CD4-positive, alpha-beta T cell (primary cell): ENCODE measurements at places on chromosomes 7 and 10.

DNA sequence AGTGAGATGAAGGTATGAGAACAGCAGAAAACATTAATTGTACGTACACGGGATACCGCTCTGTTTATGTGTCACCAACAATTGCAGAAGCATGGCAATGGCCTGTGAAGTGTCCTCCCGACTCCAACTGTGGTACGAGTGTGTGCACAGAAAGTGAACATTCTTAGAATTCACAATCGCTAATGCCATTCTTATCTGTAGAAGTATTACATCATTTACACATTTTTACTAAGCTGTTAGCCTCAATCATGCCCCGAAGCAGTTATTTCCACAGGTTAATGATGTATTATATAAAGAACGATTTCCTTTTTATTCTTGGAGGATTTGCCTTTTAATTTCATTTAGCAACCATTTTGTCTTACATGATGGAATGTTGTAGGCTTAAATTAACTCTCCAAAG, 103.4 kb downstream of the EVX1 start:
- DNase-seq: no peak

- DNase-seq: no peak
Observed at GRCh38 chr7:41142904-41143473, 559.9 kb downstream of the INHBA start.

DNA sequence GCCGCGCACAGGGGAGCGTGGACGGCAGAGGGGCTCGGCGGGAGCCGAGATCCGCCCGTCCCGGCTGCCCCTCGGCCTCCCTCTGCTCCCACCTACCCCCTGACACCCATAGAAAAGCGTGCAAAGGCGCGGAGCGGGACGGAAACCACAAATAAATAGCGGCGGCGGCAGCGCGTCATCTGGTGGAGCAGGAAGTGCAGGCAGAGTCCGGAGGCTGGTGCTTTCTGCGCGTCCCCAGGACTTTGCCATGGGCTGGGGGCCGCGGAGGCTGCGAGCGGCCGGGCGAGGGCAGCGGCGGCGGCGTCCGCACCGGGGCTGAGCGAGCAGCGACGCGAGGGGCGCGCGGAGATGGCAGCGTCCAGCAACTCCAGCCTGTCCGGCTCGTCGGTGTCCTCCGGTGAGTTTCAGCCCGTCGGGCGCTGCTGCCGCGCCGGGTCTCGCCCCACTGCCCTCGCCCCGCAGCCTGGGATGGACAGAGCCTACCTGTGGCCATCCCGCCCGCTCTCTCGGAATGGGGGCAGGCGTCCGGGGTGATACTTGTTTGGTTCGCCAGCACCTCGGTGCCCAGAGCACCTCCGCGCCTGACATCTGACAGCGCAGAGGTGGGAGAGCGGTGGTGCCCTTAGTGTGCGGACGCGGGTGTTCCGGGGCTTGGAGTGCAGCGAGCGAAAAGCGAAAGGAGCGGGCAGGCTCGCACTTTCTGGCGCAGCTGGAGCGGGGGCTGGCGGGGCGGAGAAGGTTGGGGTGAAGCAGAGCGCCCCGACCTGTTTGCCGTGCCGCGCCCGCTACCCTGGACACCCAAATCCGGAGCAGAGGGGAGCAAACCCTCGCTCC, at the start of gene CHN2:
TSS of gene CHN2 (plus strand) at position 182 of the 834 bp plus-strand sequence.
- DNase-seq: peak; percentile 72

GRCh38 chr7:49703881-49704280, 69.6 kb upstream of the VWC2 start:
- DNase-seq: no peak

DNA sequence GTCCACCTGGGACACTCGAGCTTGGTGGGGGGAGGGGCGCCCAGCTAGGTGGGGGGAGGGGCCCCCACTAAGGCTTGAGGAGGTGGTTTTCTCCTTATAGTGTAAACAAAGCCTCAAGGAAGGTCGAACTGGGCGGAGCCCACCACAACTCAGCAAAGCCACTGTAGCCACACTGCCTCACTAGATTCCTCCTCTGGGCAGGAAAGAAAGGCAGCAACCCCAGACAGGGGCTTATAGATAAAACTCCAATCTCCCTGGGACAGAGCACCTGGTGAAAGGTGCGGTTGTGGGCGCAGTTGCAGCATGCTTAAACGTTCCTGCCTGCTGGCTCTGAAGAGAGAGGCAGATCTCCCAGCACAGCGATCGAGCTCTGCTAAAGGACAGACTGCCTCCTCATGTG, 133.1 kb downstream of the SNX13 start:
- DNase-seq: no peak

- no peak for DNase-seq
Observed at GRCh38 chr10:84825330-84825729, 496.9 kb downstream of the CCSER2 start.

DNA sequence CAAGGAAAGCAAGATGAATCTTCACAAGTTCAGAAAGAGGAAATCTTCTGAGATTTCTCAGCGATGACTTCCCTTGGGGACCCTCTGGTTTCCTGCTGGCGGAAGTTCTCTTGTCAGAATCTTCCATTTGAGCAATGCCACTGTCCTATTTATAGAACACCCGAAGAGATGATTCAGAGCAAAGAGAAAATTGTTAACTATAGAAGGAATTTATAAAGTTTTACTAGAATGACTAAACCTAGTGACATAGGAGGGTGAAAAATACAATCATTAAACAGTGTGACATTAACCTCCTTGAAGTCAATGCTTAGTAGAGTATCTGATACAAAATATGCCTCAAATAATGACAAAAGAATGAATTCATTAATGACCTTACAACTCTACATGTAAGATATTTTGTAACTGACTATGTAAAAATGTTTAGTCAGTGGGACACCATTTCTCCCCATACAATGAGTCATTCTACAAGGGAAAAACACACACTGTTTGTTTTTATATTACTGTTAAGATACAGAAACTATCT, 206.5 kb upstream of the CNTNAP2 start:
- no peak for DNase-seq

DNA sequence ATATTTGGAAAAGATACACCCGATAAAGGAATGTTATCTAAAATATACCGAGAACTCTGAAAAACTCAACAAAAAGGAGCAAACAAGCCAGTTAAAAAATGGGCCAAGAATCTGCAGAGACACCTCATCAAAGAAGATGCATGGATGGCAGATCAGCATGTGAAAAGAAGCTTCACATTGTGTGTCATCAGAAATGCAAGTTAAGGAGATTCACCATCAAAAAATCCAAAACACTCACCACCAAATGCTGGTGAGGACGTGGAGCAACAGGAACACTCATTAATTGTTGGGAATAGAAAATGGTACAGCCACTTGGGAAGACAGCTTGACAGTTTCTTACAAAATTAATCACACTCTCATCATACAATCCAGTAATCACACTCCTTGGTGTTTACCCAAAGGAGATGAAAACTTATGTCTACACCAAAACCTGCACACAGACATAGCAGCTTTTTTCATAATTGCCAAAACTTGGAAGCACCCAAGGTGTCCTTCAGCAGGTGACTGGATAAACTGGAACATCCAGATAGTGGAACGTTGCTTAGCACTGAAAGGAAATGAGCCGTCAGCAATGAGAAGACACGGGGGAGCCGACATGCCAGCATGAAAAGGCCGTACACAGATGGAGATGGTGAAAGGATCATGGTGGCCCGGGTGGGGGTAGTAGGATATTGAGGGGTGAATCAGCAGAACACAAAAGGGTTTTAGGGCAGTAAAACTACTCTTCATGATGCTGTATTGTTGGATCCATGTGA, 27.9 kb upstream of the PWWP2B start:
- no peak for DNase-seq

DNA sequence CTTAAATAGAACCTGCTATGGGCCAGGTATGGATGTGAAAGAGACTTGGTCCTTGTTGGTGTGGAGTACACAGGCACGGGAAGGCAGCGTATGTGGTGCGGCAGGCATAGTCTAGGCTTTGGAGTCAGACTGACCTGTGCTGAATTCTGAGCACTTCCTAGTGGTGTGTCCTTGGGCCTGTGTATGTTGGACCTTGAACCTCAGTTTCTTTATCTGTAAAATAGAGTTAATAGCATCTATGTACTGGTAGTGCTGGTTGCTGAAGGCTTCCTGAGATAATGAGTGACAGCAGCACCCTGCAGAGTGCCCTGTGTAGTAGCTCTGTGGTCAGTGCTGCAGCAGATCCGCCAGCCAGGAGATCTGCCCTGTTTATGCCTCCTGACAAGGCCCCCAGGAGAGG, 5.3 kb upstream of the SFRP5 start:
- no peak for DNase-seq

- DNase-seq: no peak
Observed at GRCh38 chr10:131049016-131049415, 262.5 kb downstream of the TCERG1L start.

DNA sequence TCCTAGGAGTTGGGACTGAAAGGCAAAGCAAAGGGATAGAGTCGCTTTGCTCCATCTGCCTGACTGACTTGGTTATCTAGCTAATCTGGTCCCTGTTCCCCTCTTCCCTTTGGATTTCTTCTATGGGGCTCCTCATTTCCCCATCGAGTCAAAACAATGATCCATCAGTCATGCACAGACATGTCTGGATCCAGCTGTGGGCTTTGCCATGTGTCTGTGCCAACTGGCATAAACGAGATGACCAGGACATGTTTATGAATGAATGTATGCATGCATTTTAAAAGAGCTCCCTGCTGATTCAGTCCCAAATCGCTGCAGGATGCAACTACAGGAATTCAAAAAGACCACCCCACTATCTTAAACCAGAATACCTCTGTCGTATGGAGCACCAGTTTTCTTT, 122.0 kb downstream of the ARL4A start:
- DNase-seq: no peak

GRCh38 chr7:50341724-50342123, 37.2 kb downstream of the IKZF1 start:
- DNase-seq: no peak

DNA sequence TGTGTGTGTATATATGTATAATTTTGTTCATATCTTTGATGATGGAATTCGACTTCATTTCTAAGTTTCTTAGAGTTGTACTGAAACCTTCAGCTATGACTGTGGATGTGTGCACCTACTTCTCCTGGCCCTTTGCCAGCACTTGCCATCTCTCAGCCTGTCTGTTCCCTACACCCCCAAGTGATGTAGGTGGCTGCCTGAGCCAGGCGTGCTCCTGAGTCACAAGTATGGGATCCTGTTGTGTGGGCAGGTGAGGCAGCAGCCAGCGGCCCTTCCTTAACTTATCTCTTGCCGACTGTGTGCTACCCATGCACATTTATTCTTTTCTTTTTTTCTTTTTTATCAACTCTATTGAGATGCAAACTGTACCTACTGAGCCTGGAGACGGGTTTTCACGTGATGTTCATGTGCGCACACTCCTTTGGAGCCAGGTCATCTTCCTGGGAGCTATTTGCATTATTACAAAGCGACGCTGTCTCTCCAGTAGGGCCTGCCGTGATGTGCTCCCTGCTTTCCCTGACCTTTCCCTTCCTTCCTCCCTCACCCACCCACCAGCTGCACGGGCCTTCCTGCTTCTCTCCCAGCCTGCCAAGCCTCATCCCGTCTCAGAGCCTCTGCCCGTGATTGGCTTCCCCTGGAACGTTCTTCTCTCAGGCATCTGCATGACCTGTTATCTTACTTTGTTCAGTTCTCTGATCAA, 31.3 kb upstream of the GALNT11 start:
- DNase-seq: no peak

DNA sequence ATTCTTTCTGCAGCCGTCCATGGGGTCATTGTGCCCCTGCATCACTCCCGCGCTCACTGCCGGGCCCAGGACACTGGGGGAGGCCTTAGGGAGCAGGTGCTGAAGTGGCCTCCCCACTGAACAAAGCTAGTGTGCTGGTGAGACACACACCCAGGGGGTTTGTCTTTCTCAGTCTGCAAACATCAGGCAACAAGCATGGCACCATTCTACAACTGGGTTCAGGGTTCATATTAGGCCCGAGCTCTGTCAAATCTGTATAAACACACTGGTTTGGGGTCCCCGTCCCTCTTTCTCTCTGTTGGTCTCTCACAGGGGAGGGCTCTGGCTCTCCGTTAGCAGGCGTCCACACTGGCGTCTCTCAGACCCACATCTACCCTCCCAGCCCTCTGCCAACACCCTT, 11.1 kb upstream of the PPP2R2D start:
- no peak for DNase-seq

- DNase-seq: no peak
Observed at GRCh38 chr7:105493923-105494315, 28.2 kb downstream of the PUS7 start.

GRCh38 chr7:2510909-2511768, 8.4 kb upstream of the LFNG start:
- peak; percentile 71 for DNase-seq

DNA sequence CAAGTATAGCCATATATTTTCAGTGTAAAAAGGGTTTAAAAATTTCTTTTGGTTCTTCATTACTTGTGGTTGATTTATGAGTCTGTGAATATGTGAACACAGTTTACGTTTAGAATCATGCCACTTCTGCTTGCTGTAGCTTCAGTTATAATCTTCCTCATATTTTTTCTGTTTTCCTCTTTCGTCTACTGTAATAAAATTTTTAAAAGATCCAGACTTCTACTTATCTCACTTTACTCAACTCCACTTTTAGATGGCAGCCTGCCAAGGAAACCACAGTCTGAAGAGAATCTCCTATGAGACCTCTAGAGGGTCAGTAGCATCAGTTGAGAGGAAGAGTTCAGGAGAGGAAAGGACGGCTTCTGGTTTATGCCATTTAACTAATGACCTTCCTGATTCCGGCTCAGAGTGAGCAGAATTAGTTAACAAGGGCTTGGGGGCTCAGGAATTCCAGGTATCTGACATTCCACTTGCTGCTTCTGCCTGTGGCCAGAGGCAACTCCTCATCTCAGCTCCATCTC, 21.4 kb downstream of the CREB5 start:
- no peak for DNase-seq

DNA sequence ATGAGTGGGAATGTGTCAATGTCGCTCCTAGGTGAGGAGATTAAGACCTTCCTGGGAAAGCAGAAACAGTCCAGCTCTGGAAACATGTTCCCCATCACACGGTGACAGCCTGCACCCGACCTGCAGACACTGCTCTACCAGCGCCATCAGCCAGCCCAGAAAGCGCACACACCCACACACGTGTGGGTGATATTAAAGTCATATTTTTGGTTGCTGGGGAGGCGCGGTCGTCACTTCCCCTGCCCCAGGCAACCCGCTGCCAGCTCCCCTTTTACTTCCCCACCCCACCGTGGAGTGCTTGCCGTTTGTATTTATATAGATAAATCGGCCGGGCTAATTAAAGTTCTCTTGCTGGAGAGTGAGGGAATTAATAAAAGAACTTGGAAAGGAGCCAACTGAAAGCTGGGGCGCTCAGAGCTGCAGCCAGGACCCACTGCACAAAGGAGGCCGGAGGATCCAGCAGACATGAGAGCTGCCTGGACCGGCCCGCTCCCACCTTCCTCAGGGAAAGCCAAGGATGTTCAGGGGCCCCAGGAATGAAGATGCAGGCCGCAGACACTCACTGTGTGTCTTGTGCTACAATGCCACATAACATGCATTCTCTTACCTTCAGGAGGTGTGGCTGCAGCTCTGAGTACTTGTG, 145.2 kb upstream of the UNC5B start:
- DNase-seq: no peak
